ENCODE measurements at places on chromosomes 5 and 9.

DNA sequence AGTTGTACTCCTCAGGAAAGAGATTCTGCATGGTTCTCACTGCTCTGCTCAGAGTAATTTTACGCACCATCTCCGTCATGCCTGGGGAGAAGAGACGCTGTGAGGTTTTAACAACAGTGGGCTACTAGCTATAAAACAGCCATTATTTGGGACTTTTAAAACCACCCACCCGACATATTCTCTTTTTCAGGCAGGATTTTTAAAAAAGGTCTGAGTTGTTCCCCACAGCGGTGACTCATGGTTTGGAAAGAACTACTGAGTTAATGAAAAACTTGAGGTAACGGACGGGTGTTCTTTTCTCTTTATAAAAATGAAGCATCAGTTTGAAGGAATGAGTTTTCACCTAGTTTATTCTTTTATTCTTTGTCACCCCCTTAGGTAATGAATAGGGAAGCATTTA lies 61.3 kb downstream of the TTLL11 start:
- no peak for DNase-seq

DNA sequence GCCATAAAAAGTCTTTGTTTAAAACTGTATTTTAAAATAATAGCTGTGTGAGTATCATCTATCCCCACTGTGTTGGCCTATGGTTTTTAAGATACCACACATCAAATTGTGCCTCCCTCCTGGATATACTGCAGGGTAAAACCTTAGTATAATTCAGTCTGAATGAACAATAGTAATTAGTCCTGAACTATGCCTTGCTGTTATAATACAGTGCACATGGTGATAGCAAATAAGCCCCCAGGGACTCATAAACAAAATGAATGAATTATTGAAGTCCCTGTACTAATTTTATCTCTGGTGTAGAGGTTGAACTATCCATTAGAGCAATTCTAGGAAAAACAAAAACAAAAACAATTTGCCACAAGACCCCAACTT lies 142.7 kb upstream of the ADAMTSL1 start:
- DNase-seq = no peak

GRCh38 chr5:135534609-135535419 lies 950 bp downstream of the NEUROG1 start:
- DNase-seq = no peak

- DNase-seq = no peak
These were observed 215.7 kb upstream of the OTULINL start for GRCh38 chr5:14365831-14366430.

- peak; percentile 6 for DNase-seq
These were observed 29.6 kb downstream of the LHX2 start for GRCh38 chr9:124040935-124041816.

GRCh38 chr9:123218831-123219230 lies 49.6 kb downstream of the STRBP start:
- DNase-seq = no peak

GRCh38 chr5:149062371-149063016 lies 368 bp downstream of the SH3TC2 start:
- no peak for DNase-seq

GRCh38 chr9:89405826-89406225 lies 87.5 kb downstream of the SECISBP2 start:
- no peak for DNase-seq

- no peak for DNase-seq
These were observed 195.5 kb downstream of the MAN2A1 start for GRCh38 chr5:109885205-109885604.

DNA sequence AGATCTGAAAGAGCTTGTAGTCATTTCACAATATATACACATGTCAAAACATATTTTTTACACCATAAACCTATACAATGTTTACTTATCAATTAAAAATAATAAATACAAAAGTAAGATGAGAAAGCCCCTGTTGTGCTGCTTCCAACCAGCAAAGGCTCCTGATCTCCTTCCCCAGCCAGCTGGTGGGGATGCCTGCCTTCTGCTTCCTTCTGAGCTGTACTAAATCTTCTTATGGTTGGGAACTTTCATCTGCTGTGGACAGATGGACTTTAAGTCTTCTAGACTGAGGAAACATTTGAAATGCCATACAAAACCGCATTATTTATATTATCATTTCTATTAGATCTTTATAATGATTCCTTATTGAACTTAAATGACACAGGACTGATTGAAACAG lies 745.3 kb upstream of the CHD1 start:
- DNase-seq = no peak

DNA sequence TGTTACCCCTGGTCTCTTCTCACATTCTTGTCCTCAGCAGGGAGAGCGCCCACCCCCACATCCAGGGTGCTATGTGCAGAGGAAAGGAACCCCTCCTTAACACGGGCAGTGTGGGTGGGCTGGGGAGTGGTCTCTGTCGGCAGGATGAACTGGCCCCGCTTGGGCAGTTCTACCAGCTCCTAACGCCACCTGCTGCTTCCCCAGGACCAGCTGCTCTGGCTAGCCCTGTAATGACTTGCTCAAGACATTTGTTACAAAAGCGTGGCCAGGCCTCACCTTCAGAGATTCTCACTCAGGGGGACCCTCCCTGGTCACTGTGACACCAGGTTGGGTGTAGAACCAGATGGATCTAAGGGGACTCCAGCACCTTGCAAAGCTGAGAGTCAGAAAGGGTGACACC lies 82.4 kb downstream of the HMCN2 start:
- DNase-seq = no peak

GRCh38 chr5:67648201-67648671 lies 451.6 kb upstream of the CD180 start:
- no peak for DNase-seq
